ENCODE measurements at places on chromosomes 12 and 14.

- DNase-seq = no peak
These were observed 7.0 kb upstream of the CLEC2D start for GRCh38 chr12:9662488-9662887.

DNA sequence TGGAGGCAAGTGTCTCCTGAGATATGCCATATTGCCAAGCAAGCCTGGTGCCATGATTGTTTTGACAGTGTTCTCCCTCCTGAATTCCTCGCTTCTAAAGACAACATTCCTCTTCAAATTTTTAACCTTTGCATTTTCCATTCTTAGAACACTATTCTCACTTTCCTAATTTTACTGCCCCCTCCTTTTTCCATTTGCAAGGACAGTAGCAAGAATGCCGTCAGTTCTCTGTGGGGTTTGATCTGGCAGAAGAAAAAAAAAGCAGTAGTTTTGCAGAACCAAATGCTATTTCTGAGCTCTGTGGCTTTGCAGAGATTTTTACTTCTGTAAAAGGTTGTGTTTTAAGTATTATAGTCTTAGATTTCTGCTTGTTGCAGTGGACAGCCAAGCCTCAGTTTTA, 295.2 kb downstream of the NUAK1 start:
- no peak for DNase-seq

DNA sequence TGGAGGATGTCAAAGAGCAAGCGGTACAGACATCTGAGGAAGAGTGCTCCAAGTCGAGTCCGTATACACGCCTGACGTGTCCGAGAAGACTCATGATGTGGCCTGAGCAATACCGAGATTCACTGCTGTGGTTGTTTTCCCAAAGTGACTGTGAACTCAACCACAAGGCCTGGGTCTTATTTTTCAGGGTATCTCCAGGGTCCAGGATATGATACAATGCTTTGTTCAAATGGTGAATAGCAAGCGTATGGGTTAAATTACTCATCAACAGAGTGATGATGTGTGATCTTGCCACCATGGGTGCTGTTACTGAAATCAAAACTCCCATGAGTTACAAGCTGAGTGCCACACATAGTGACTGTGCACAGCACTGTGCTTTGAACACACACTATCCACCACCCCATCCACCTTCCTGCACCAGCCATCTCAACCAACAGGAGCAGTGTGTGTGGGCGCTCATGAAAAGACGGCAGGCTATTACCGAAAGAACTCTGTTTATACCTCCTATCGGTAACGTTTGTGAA, 109.6 kb downstream of the BCAT1 start:
- DNase-seq = peak; percentile 79

DNA sequence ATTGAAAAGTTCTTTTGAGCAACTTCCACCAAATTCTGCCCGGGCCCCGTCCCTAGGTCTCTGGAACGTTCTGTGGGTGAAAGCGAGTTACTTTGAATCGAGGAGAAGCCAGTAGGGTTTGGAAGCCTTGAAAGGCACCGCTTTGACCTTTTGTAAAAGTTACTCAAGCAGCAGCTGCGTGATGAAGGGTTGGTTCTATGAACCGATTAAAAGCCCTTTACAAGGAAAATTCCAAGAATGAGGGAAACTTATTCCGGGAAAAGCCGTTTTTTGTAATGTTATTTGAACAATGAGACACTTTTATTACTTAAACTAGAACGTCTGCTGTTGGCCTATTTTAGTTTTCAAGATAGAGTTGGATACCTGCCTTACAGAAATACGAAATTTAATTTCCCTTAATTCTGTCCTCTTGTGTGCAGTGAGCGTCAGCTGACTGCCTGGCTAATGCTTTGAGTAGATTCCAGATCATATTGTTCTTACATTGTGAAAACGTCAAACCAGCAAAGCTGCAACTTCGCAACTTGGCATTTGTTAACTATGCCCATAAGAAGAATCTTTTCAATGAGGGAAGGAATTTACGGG, 906 bp downstream of the LARP4 start:
- peak; percentile 47 for DNase-seq

All from suppressor macrophage treated with lipopolysaccharide for 1 hour (primary cell).